ENCODE measurements at places on chromosomes 2 and 18.

- no peak for DNase-seq
Observed at GRCh38 chr2:10877651-10878111, 34.1 kb upstream of the KCNF1 start.

- DNase-seq = no peak
Observed at GRCh38 chr2:99471654-99472599, 17.9 kb downstream of the REV1 start.

- no peak for DNase-seq
Observed at GRCh38 chr18:8548186-8548585, 61.1 kb upstream of the RAB12 start.

- DNase-seq = no peak
Observed at GRCh38 chr18:35747894-35748472, 166.4 kb downstream of the GALNT1 start.

DNA sequence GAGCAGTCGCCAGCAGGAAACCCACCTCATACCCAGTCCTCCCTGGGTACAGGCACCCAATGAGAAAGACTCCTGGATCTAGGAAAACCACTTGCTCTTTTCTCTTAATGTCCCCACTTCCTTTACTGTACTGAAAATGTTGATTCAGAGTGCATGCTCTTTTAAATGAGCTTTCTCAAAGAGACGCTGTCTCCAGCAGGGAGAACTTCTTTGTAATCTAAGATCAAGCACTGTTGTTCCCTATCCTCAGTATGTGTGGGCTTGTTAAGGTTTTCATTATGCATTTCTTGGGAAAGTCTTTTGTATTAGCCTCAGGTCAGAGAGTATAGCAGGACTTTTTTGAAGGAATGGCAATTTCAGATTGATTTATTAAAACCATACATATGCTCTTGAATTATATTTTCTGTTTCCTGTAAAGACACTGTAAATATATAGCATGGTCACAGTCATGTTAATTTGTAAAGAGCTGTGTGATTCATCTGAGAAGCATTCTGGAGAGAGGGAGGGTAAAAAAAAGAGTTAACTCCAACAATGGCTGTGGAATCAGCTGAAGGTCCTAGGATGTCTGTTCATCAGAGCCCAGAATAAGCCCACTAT, 178.1 kb downstream of the MGAT5 start:
- no peak for DNase-seq

GRCh38 chr18:59182673-59183072, 37.3 kb upstream of the GRP start:
- no peak for DNase-seq

- DNase-seq = no peak
Observed at GRCh38 chr2:197077336-197077735, 150.8 kb upstream of the PGAP1 start.

DNA sequence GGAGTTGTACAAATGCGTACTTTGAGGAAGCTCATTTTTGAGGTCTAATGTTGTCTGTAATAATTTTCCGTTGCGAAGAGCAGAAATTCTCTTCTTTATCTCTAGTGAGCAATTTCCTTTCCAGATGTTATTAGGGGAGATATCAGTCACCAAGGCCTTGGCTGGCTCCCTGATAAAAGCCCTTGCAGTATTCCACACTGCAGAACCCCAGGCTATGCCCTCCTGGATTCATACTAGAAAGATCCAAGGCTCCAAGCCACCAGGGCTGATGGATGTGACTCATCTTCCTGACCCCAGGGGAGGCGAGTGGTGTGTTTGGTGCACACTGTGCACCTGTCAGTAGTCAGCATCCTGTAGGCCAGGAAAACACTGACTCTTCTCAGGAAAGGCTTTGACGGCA, 34.7 kb downstream of the INO80C start:
- DNase-seq = no peak

GRCh38 chr2:159093497-159093896, 125.1 kb downstream of the TANC1 start:
- no peak for DNase-seq

DNA sequence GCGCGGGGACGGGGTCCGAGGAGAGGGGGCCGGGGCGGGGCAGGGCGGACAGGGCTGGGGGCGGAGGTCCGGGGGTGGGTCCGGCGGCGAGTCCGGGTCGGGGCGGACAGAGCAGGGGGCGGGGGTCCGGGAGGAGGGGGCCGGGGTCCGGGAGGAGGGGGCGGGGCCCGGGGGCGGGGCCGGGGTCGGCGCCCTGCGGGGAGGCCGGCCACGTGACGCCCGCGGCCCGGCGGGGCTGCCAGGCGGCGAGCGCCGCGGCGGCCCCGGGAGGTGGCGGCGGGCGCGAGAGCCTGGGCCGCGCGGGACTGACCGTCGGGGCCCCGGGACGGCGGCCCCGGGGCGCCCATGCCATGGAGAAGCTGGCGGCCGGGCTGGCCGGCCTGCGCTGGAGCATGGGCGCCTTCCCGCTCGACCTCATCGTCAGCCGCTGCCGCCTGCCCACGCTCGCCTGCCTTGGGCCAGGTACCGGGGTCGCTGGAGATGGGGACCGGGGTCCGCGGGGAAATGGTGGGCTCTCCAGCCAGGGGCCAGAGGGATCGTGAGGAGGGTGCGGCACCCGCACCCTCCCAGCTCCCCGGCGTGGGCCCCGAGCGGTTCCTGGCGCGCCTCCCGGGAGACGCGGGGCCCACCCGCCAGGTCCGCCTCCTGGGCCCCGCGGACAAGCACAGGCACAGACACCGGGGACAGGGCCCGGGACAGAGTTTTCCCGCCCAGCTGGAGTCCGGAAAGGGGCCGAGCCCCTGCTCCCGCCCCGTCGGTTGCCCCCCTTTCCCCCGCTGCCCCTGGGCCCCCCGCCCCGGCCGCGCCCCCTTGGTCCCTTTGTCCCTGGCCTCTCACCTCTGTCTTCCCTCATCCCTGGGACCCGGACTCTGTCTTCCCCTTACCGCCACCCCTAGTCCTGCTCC, at the start of gene GAREM2:
Gene GAREM2 (plus strand): TSS at position 218 of the 905 bp plus-strand sequence. CDS start 133 bp downstream, at position 351.
- no peak for DNase-seq

Measured in AG09319 (cell line).